T-helper 17 cell (primary cell): ENCODE measurements at places on chromosomes 16 and 17.

DNA sequence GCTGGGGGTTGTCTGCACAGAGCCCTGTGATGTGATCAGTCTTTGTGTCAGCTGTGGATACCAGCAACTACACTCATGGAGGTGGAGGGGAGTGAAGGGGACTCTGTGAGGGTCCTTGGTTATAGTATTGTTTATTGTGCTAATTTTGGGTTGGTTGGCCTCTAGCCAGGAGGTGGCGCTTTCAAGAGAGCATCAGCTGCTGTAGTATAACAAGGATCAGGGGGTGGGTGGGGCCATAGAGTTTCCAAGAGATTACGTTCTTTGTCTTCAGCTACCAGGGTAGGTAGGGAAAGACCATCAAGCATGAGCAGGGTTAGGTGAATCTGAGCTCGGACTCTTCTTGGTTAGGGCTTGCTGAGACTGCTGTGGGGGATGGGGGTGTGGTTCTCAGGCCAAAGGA is 97.1 kb upstream of the HS3ST3A1 start:
- no peak for DNase-seq

GRCh38 chr17:65290616-65291015 is 153.4 kb downstream of the RGS9 start:
- no peak for DNase-seq

GRCh38 chr16:50626868-50627267 is 54.2 kb downstream of the SNX20 start:
- no peak for DNase-seq

GRCh38 chr17:17044846-17045561 is 2.7 kb downstream of the MPRIP start:
- no peak for DNase-seq
